ENCODE measurements at places on chromosomes 12 and 14. TPM values are rescaled to one million over a fixed set of nuclear protein-coding genes. Genes with fewer than 3 reads are reported as not detected.

Gene SAMD15
- total RNA-seq: 3.3 TPM

Gene RHOJ
- not detected for total RNA-seq

DNA sequence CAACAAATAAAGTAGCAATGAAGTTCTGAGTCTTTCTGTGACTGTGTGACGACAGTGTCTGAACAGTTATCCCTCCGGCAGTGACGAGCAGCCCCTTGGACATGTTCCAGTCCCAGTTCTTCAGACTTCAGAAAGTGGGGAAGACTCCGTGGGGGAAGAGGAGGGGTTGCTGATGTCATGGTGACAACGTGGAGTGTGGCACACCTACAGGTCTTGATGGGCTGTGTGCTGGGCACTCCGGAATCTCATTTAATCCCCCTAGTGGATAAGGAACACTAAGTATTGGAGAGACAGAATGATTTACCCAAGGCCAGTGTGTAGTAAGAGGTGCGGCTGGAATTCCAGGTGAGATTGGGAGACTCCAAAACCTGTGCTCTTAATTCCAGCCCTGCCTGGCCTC, 280.2 kb downstream of the CACNA1C start:
- H3K27ac ChIP-seq: no peak overlapping the region
- DNase-seq: no peak
- H3K36me3 ChIP-seq: no peaks in the 10 kb centered on the region
- H3K4me3 ChIP-seq: no peak overlapping the region

DNA sequence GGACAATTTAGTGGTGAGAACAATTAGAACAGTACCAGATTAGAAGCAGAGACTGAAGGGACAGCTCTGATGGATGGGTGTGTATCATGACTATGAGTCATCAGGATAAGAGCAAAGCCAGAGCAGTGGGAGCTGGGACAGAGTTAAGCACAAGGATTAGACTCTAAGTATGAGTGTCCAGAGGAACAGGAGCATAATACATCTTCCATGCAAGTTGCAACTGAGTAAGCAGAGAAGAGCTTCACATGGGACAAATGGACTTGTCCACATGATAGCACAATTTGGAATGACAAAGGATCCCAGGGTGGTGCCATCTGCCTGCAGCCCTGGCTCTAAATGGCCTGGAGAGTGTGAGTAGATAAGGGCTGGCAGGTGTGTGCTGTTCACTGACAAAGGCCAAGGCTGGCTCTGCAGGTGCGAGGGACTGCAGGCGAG, 226.4 kb upstream of the CAND1 start:
- DNase-seq: no peak
- H3K27me3 ChIP-seq: no peaks in the 10 kb centered on the region
- H3K27ac ChIP-seq: no peak overlapping the region
- H3K4me3 ChIP-seq: no peak overlapping the region
- no peaks in the 10 kb centered on the region for H3K4me1 ChIP-seq
- H3K36me3 ChIP-seq: no peaks in the 10 kb centered on the region

- DNase-seq: no peak
- H3K27me3 ChIP-seq: no peaks in the 10 kb centered on the region
- H3K4me1 ChIP-seq: peaks cover 47% of the 10 kb centered on the region
Measured at GRCh38 chr12:95528431-95528830, 22.8 kb downstream of the USP44 start.

Measured in Karpas-422 (cell line).